Umbilical cord (tissue), 2 donors: ENCODE measurements at places on chromosomes 12 and 14. TPM values are rescaled to one million over a fixed set of nuclear protein-coding genes. Genes with fewer than 3 reads are reported as not detected.
A peak's percentile ranks its signal among the peaks of the same experiment; 100 is the strongest.

NEMP1 gene
- 7.5 TPM for total RNA-seq

ZC2HC1C gene
- 0.48 TPM for total RNA-seq

GRCh38 chr12:119669744-119670472 lies 2.0 kb downstream of the PRKAB1 start:
- DNase-seq, result no peak

SLC22A17 gene
- total RNA-seq, result 38.8 TPM

SAMD15 gene
- total RNA-seq, result 3.6 TPM

DNA sequence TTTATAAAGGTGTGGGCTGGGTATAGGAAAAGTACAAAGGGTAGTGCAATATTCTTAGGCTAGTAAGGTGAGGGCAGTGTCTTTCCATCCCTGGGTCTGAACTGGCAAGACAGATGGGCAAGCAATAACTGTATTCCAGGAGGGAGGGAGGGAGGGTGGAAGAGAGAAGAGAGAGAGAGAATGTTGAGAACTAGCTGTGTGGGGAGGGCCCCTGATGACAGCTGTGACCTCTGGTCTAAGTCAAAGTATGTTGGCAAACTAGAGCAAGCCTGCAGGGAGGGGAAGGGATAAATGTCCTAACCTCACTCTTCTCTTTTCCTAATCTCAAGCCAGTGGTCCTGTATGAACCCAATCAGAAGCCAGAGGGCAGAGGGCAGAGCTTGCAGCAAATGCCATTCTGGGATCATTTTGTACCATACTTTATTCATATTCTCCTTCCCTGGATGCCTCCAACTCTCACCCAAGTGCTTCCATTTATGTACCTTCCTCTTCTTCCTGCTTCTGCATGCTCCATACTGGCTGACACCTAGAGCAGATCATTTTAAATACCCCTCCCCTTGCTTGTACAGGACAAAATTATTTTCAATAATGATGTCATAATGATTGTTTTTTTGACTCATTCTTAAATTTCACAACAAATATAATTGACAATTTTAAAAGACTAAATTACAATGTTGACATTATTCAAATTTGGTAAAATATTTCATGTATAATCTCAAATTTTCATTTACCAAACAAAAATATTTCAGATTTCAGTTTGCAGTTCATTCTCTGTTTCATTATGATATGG lies 75.9 kb downstream of the AKAP6 start:
- DNase-seq, result no peak

TCL1B gene
- 4.1 TPM for total RNA-seq

TAMALIN gene
- total RNA-seq, result 2.6 TPM

SLC7A8 gene
- total RNA-seq, result 25.0 TPM

P2RX7 gene
- 5.3 TPM for total RNA-seq

DNA sequence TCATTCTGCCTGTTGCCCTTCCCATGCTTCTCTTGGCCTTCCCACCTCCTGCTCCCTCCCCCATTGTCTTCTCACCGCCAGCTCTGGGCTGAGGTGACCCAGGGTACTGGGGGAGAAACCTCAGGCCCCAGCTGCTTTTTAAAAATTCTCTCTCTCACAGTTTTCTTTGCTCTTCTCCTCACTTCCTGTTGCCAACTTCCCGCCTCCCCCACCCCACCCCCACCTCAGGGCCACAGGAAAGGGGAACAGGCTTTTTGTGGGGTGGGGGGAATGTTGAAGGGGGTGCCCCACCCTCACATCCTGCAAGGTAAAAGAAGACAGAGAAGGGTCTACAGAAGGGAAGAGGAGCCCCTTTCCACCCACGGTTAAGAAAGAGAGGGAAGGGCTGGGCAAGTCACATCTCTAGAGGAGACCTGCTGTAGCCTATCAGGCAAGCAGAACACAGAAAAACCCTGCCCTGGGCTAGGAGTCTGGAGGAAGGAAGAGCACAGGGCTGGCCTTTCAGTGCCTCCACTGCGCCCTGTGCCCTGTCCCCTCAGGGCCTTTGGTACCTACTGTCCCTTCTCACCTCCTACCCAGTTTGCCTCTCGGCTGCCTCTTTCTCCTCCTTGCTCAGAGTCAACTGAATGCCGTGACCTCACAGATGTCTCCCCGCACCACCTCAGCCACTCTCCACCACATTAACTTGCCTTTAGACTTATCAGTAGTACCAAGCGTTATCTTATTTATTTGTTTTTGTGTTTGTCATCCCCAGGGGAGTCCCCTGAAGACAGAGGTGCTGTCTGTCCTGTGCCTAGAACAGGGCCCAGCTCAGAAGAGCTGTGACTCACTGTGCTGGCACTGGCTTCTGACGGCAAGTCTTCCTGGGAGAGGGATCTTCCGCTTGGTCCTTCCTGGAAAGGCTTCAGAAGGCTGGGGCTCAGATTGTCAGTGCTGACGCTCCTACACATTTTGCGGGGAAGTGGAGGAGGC lies 1.7 kb downstream of the ARHGAP9 start:
- no peak for DNase-seq

- DNase-seq, result no peak
Observed at GRCh38 chr12:132861558-132861957, 25.8 kb downstream of the CHFR start.

GRCh38 chr12:122994140-122994675 lies 13.7 kb downstream of the ARL6IP4 start:
- no peak for DNase-seq

DNA sequence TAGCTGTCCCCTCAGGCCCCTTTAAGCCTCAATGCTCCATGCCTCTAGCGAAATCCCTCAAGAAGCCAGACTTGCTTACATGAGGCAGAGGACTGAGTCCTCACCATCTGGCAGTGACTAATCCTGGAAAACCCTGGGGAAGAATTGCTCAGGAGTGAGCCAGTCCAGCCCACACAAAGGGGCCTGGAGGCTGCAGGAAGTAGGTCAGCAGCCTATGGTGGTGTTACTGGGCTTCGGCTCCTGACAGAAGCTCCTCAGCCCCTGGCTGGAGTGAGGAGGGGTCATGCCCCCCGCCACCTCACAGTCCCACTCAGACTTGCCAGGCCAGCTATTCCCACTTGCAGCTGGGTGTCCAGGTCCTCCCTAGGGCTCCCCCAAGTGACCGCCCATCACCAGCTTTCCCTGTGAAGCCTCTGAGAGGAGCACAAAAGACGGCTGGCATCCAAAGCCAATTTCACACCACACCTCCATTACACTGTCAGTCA lies 250.5 kb downstream of the DPF3 start:
- peak; percentile 91 for DNase-seq

GRCh38 chr14:28673056-28673455 lies 93.5 kb upstream of the FOXG1 start:
- no peak for DNase-seq

TAS2R8 gene
- total RNA-seq, result 1.7 TPM

FOXA1 gene
- 2.9 TPM for total RNA-seq

- DNase-seq, result no peak
Observed at GRCh38 chr12:124776125-124776513, 87.5 kb downstream of the SCARB1 start.

- DNase-seq, result no peak
Observed at GRCh38 chr12:55624056-55624455, 12.6 kb upstream of the OR10P1 start.

GRCh38 chr12:84077679-84078078 lies 834.9 kb downstream of the SLC6A15 start:
- peak; percentile 32 for DNase-seq

GRCh38 chr14:96783043-96783914 lies 13.9 kb upstream of the VRK1 start:
- DNase-seq, result no peak

DNA sequence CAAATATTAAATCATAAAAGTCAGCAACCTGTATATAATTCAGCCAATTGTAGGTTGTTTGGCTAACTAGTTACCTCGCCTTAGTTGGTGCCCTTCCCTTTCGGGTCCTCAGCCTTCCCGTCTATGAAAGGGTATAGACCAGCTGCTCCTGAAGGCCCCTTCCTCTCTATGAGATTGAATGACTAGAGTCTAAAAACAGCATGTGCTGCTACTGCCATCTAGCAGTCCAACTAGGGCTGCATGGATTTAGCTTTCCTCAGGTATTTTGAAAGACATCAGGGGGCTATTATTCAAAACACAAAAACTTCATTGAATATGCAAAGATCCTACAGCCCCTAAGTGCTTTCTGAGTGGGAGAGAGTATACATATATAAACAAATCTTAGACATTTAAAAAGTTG lies 37.0 kb upstream of the TMEM263 start:
- DNase-seq, result no peak
